Stimulated activated CD4-positive, alpha-beta T cell treated with anti-CD3 and anti-CD28 coated beads, Interleukin-12 subunit alpha, Interleukin-12 subunit beta, amount 100 ng/mL, for 24 hours (primary cell): ENCODE measurements at places on chromosomes 6 and 20.

- no peak for DNase-seq
These were observed 46.2 kb downstream of the MAN1A1 start for GRCh38 chr6:119303164-119303887.

- DNase-seq: peak; percentile 38
These were observed 31.6 kb upstream of the SLC32A1 start for GRCh38 chr20:38692436-38693411.

DNA sequence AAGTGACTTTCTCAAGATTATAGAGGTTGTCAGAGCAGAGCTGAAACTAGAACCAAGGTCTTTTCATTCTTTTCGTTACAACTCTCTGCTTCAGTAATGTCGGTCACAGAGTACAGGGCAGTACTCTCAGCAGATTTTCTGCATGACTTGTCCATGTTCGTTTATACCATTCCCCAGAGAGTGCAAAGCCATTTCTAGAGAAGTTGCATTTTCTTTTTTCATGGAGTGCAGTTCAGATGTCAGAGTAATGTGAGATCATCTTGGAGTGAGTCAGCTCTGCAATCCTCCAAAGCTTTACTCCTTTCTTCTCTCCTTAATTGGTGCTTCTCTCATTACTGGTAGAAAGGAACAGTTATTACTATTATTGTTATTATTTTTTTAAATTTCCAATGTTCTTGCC lies 115.6 kb upstream of the B3GAT2 start:
- DNase-seq: no peak

DNA sequence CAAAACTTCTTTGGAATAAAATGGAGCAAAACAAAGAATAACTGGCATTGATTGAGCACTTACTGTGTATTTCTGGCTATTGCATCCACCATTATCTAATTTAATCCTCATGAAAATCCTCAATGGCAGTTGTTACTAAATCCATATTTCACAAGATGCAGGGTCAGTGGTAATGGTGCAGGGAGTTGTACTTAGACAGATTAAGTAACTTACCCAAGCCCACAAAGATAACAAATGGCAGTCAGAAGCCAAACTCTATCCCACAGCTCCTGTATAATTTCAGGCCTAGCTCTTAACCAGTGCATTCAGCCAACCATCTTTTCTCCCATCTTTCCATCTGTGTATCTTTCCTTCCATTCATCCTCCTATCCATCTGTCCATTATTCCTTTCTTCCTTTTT lies 29.3 kb upstream of the SSTR4 start:
- DNase-seq: no peak

DNA sequence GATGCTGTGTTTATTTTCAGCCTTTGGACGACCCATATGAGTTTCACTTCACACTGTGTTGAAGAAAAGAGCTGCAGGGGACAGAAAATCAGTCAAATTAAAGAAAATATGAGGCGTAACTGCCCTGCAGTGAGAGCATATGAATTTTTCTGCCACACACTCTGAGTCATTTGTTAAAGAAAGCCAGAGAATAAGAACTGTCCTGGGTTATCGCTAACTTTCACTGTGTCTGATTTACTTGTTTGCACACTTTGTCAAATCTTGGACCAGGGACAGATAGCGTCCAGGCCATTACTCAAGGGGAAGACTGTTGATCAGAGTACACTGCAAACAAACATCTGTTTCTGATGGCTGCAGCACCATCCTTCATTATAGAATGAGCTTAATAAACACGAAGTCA lies 126.8 kb upstream of the AGPAT4 start:
- no peak for DNase-seq

DNA sequence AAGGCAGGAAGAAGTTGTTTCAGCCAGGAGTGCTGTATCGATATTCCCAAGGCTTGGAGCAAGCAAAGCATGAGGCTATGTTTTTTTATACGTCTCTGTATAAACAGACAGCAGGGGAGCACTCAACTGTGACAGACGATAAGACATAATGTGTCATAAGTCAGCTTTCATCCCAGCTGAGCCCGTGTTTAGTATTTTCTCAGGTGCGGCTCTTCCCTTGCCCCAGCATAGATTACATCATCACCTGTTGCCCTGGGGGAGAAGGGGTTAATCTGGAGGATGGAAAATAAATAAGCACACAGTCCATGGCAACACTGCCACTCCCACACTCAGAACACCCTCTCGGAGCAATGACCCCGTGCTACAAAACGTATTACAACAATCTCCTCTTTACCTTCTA lies 22.1 kb upstream of the KCNK5 start:
- no peak for DNase-seq

- no peak for DNase-seq
These were observed 24.1 kb upstream of the SH3BGRL2 start for GRCh38 chr6:79607000-79607399.

GRCh38 chr20:13271977-13272975 lies 51.2 kb downstream of the ISM1 start:
- no peak for DNase-seq

- no peak for DNase-seq
These were observed 42.9 kb downstream of the PHACTR3 start for GRCh38 chr20:59647271-59647670.

- no peak for DNase-seq
These were observed 9.3 kb downstream of the SERAC1 start for GRCh38 chr6:158158748-158159147.

GRCh38 chr6:11200356-11200755 lies 32.1 kb downstream of the NEDD9 start:
- no peak for DNase-seq

DNA sequence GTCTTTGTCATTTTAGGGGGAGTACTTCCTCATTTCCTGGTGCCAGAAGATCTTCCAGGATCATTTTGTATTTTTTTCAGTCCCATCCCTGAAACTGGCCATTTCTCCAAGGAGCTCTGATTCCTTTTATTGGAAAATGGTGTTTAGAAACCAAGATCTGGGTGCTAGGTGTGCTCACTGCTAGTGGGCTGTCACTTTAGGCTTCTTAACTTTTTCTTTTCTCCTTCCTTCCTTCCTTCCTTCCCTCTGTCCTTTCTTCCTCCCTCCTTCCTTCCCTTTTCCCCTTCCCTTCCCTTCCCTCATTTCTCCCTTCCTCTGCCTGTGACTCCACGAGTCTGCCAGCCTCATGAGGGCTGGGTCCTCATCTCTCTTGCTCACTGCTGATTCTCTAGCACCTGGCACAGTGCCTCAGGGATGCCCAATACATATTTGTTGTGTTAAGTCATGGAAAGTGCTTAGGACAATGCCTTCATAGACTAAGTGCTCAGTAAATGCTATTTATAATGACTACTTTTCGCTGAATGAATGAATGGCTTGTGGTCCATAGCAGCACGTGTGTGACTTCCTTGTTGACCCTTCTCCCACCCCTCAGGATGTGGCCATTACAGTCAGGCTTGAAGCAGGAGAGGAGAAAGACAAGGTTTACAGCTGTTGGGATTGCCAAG lies 36.9 kb downstream of the APCDD1L start:
- no peak for DNase-seq

DNA sequence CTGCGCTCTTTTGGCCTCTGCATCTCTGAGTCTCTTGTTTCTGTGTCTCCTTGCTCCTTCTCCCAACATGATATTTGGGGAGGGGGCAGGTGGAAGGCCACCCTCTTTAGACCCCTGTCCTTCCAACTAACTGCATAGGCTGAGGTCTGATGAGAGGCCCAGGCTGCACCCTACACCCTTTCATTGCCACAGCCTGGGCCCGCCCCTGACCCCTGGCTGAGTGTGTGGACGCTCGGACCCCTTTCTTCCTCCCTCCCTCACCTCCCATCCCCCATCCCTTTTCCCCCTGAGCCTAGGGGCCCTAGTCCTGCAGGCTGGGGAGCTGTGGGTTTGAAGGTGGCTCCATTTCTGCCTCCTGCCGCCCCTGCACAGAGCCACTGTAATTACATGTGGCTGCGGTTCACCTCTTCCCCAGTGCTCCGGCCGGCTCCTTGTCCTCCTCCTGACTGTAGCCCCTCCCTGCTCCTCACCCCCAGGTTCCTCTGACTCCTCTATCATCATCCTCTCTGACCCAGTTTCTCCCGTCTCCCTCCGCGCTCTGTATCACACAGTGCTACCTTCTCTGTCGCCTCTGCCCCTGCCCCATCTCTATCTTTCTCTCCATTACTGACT lies 6.8 kb downstream of the MDFI start:
- DNase-seq: no peak

DNA sequence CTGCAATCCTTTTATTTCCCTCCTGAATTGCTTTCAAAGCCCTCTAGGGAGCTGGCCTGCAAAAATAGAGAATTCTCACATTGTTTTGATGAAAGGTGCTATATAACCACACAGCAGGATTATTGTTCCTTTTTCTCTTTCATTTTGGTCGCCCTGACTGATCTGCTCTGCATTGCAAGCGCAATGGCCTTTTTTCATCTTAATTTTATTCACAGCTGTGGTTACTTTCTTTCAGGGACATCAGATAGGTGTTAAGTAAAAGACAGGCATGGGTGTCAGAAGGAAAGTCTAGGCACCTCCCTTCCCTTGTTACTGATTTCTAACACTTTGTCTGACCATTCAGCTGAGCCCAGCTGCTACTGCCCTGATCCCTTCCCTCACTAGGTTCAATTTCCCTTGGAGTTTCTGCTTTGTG lies 850.5 kb upstream of the MAP3K7 start:
- DNase-seq: no peak

GRCh38 chr6:89769572-89769971 lies 50.0 kb downstream of the MDN1 start:
- DNase-seq: no peak

DNA sequence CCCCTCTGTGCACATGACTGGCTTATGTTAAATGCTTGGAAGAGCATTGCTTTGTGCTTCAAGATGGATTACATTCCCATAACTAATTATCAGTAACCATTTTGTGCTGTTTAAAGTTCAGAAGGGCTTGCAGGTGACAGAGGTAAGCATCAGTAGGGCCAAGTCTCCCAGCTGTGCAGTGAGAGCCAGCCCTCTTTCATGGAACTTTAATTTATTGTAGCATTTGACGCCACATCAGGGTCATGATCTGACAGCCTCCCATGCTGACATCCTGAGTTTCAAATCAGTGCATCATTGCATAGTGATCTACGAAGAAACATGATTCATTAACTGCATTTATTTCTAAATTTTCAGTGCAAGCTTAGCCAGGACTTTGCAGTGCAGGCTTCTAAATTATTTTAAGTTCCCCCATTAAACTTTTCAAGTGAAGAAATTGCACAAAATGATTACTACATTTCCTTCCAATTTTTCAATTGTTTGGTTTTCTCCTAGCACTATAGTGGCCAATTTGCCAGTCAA lies 380.9 kb downstream of the UTRN start:
- no peak for DNase-seq

DNA sequence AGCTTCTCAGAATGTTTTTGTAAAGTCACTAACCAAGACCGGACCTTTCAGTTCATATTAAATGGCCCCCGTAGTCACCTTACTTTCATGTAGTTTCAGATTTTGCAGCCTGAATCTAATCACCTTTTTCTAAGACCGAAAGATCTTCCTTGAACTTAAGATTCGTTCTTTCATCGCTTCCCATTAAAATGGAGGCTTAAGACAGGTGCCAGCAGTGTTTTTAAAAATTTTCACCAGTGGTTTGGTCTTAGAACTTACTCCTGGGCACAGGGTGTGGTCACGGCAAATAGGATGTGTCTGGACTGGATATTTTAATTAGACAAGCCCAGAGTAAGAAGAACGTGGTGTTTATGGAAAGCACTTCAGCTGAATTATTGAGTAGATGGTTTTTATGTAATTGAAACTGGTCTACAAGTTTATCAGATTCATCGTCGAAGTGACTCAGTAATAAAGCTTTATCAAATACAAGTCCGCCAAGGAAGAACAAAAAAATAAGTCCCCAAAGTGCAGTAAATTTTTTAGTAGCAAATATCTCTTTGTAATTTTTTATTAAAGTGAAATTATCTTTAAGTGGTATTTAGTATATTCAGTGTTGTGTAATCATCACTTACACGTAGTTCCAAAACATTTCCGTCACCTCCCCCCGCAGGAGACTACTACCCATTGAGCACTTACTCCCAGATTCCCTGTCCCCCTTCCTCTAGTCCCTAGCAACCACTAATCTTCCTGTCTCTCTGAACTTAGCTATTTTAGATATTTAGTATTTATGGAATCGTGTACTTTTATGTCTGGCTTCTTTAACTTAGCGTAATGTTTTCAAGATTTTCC lies 868 bp downstream of the SRSF3 start:
- no peak for DNase-seq

DNA sequence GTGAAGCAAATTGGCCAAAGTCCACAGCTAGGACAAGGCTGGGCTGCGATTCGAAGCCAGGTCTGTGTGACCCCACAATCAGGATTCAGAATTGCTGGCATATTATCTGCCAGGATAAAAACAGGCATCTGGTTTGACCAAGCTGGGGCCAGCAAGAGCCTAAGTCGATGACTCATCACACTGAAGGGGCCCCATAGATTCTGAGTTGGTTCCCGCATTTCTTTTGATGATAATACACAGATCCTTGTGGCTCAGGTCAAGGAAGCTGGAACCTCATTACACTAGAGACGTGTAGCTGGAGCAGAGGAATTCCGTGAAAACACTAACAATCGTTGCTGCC lies 6.5 kb downstream of the KCNB1 start:
- no peak for DNase-seq

GRCh38 chr20:38196592-38196991 lies 31.5 kb upstream of the TGM2 start:
- no peak for DNase-seq

DNA sequence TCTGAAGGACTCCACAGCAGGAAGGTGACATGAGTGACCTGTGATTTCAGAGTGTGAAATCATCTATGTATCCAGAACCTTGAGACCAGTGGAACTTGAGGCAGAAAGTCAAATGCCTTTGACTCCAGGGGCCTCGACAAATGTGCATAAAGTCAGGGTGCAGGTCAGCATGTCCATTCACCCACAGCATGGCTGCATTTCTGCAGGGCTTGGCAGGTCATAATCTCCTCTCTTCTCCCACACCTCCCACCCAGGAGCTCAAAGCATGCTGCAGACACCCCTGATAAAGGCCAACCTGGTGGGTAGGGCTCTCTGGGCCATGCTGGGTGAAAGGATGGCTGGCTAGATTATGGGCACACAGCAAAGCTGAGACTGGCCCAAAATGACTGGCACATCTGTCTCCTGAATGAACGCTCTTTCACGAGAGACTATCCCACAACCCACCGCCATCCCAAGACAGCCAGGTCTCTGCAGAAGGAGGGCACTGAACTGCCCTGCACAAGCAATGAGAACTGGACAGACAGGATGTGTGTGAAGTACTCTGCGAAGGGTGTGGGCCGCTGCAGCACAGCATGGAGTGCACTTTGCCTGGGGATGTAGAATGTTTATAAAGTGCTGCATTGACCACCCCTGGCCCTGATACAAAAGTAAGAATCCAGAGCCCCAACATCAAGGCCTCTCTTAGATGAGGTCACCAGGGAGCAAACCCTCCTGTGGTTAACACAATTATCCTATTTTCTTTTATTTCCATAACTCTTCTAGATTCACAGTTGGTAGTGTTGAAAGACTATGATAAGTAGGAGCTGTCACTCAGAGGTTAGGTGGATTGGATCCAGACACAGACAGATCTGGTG lies 78.2 kb upstream of the NXT1 start:
- DNase-seq: no peak

GRCh38 chr20:8948442-8949020 lies 120.4 kb upstream of the PLCB4 start:
- DNase-seq: no peak

GRCh38 chr6:168612586-168612985 lies 171.6 kb downstream of the SMOC2 start:
- no peak for DNase-seq
